ENCODE measurements at places on chromosomes 1 and 21. TPM values are rescaled to one million over a fixed set of nuclear protein-coding genes. Genes with fewer than 3 reads are reported as not detected.

The ERG gene
- total RNA-seq, result 0.29 TPM

The SLC2A5 gene
- total RNA-seq, result 22.4 TPM

The HSD3B2 gene
- not detected for total RNA-seq

The PADI2 gene
- under 0.01 TPM for total RNA-seq

The ATP1A2 gene
- total RNA-seq, result 0.72 TPM

The CELA3A gene
- total RNA-seq, result not detected

The SMPDL3B gene
- total RNA-seq, result under 0.01 TPM

The GSTM5 gene
- total RNA-seq, result 2.1 TPM

The NUDT4B gene
- total RNA-seq, result 75.6 TPM

The DCDC2B gene
- total RNA-seq, result not detected

The SLAMF9 gene
- not detected for total RNA-seq

The PRKCZ gene
- 0.72 TPM for total RNA-seq

The SELENBP1 gene
- 28.3 TPM for total RNA-seq

The SH3BGR gene
- total RNA-seq, result 1.4 TPM

The GOLT1A gene
- not detected for total RNA-seq

The GPR161 gene
- 13.8 TPM for total RNA-seq

The CD5L gene
- not detected for total RNA-seq

The KRTAP21-2 gene
- total RNA-seq, result not detected

The WNT9A gene
- total RNA-seq, result 0.36 TPM

The UMODL1 gene
- not detected for total RNA-seq

The PADI1 gene
- total RNA-seq, result under 0.01 TPM

The HSPA13 gene
- 68.7 TPM for total RNA-seq

The PLA2G2F gene
- total RNA-seq, result not detected

The XCL1 gene
- not detected for total RNA-seq

The ADCY10 gene
- 0.36 TPM for total RNA-seq

The GCSAML gene
- not detected for total RNA-seq

The S100A9 gene
- 0.59 TPM for total RNA-seq

The LCE2C gene
- total RNA-seq, result not detected

The NPL gene
- total RNA-seq, result 2.5 TPM

The KRTAP11-1 gene
- not detected for total RNA-seq

The BLACAT1 gene
- total RNA-seq, result not detected

The NIBAN1 gene
- total RNA-seq, result 53.6 TPM

The C1QB gene
- total RNA-seq, result 0.72 TPM

The CATSPERE gene
- total RNA-seq, result 1.8 TPM

The IQGAP3 gene
- total RNA-seq, result 3.5 TPM

The CHI3L2 gene
- 2.4 TPM for total RNA-seq

The APCS gene
- not detected for total RNA-seq

The OR4F29 gene
- under 0.01 TPM for total RNA-seq

The OR6N1 gene
- not detected for total RNA-seq

The CLCA4 gene
- total RNA-seq, result not detected

The CFAP107 gene
- total RNA-seq, result not detected

The PTPN22 gene
- total RNA-seq, result 1.1 TPM
